Neuronal stem cell (in vitro differentiated cells): ENCODE measurements at places on chromosomes 6 and 20.

DNA sequence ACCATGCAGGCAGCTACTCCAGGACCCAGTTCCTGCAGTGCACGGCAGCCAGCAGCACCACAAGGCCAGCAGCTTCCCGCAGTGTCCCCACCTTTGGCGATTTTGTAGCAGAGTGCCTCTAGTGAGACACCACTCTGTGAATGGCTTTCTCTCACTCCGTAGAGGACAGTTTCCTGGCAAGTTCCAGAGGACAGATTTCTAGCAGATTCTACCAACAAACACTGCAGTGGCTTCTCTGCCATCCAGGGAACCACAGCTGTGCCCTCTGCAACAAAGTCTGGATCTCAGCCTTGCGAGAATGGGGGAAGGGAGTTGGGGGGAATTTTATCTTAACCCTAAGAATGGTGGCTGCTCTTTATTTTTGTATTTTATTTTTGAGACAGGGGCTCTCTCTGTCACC, 28.7 kb downstream of the SNHG17 start:
- H3K27me3 ChIP-seq, result no peaks in the 10 kb centered on the region
- peaks cover 2% of the 10 kb centered on the region for H3K36me3 ChIP-seq
- H3K27ac ChIP-seq, result no peak overlapping the region
- H3K4me3 ChIP-seq, result no peak overlapping the region
- DNase-seq, result no peak

DNA sequence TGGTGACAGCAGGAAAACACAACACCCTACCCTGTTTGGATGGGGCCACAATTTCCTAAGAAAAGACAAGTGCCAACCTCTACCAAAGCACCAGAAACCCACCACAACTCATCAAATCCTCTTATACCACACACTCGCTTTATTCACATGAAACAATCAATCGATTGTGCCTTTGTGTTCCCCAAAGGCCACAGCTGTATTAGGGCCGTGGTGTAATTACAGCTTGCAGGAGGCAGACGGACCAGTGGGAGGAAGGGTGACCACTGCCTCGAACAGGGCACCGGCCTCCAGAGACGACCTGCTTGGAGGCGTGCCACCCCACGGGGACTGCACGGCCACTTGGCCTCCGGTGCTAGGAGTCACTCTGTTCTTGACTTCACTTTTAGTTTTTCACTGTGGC, 264.1 kb downstream of the FOXC1 start:
- no peak for DNase-seq
- no peaks in the 10 kb centered on the region for H3K27me3 ChIP-seq
- no peak overlapping the region for H3K27ac ChIP-seq
- H3K4me3 ChIP-seq, result no peak overlapping the region
- H3K36me3 ChIP-seq, result no peaks in the 10 kb centered on the region
- peaks cover 18% of the 10 kb centered on the region for H3K4me1 ChIP-seq

DNA sequence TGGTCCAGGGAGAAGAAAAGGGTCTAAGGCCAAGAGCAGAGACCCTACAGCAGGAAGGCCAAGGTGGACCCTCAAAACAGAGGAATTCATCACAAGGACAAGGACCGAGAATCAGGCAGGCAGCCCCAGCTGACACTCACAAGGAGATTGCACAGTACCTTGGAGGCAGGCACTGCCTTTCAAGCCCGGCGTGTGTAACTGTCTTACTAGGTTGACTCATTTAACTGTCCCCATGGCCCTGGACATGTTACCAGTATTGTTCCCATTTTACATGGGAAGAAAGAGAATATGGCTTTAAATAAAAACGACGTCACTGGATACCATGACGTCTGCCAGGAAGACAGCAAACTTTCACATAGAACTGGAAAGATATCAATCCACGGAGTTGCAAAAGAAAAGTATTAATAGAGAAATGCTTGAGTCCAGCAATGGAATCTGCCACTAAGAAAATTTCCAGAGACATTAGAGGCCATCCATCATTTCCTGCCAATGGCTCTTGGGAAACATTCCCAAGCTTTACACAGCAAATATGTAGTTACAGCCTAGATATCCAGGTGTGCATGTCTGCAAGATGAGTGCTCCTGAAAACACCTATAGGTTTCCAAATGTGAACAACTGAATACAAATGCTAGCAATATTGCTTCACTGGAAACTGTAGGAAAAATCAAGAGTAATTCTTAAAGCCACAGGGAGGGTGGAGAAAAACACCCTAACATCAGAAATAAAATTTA, 111.5 kb upstream of the RPS6KA2 start:
- H3K4me3 ChIP-seq, result no peak overlapping the region
- DNase-seq, result no peak
- no peak overlapping the region for H3K27ac ChIP-seq

DNA sequence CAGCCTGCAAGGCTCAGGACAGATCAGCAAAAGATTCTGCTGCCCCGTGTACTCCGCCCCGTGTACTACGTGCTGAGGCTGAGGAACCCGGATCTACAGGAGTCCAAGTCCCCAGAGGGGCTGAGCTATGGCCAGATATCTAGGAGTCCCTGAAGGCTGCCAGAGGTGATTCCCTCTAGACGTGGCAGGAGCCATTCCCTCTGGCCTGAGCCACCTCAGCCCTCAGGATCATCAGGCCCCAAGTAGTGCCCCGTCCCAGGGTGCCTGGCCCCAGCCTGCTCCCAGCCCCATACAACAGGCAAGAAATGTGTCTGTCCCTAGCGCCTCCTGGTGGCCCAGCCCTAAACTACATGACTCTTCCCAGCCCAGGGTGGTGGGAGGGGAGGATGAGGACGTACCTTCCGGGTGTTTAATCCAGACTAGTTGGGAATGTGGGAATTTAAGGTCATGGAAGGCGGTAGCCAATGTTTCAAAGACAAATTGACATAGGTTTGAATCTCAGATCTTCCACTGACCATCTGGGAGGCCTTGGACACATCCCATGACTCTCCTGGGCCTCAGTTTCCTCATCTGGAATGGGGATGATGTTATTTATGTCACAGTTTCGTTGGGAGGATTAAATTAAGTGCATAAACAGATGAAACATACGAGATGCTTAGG, 49.4 kb upstream of the PTPN1 start:
- peak; percentile 80 for DNase-seq
- H3K36me3 ChIP-seq, result no peaks in the 10 kb centered on the region
- peaks cover 10% of the 10 kb centered on the region for H3K27me3 ChIP-seq

DNA sequence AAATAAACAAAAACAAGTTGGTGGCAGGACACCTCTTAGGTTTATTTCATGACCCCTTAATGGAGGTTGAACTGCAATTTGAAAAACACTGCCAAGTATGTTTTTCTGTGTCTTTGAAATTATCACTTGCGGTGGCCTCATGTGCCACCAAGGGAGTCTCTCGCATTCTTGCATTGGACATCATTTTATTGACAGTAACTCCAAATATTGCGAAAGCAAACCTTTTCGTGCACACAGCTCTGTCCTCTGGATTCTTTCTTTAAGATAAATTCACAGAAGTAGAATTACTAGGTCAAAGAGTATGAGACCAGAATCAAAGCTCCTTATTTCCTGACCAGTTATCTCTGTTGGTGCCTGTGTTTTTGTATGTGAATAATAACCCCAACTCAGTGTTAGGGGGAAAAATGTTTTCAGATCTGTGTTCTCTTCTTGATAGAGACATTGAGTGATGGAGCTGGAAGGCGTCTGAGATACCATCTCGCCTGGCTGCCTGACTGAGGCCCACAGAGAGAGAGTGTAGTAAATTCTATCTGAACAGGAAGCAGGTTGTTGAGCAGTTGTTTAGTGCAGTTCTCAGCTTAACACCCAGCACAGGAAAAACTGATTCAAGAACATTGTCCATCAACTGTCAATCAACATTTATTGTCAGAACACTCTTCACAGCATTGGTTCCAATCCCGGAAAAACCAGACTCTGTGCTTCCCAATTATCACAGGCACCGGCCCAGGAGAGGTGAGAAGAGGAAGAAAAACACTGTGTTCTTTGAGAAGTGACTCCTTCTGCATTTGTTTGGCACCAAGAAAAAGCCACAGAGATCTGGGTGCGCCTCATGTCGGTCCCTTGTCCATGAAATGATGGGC, 2.2 kb upstream of the CCDC167 start:
- H3K36me3 ChIP-seq, result no peaks in the 10 kb centered on the region
- no peak overlapping the region for H3K27ac ChIP-seq
- no peaks in the 10 kb centered on the region for H3K27me3 ChIP-seq
- H3K4me1 ChIP-seq, result peaks cover 7% of the 10 kb centered on the region
- no peak for DNase-seq

DNA sequence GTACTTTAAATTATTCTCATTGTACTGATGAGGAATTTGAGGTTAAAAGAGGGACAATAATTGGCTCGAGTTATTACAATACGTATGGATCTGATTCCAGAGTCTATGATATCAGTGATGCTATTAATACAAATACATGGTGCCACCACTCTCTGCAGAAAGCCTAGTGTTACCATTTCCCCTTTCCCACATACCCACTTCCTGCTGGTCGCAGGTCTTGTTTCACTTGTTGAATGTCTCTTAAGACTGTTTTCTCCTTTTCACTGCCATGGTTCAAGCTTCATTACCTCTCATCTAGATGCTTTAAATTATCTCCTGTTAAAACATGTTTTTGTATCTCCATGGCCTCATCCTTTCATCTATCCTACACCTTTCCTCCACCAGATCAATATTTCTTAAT, 62.0 kb downstream of the FHL5 start:
- no peaks in the 10 kb centered on the region for H3K27me3 ChIP-seq
- no peaks in the 10 kb centered on the region for H3K4me1 ChIP-seq
- no peaks in the 10 kb centered on the region for H3K36me3 ChIP-seq
- H3K4me3 ChIP-seq, result no peak overlapping the region
- no peak overlapping the region for H3K27ac ChIP-seq
- no peak for DNase-seq

DNA sequence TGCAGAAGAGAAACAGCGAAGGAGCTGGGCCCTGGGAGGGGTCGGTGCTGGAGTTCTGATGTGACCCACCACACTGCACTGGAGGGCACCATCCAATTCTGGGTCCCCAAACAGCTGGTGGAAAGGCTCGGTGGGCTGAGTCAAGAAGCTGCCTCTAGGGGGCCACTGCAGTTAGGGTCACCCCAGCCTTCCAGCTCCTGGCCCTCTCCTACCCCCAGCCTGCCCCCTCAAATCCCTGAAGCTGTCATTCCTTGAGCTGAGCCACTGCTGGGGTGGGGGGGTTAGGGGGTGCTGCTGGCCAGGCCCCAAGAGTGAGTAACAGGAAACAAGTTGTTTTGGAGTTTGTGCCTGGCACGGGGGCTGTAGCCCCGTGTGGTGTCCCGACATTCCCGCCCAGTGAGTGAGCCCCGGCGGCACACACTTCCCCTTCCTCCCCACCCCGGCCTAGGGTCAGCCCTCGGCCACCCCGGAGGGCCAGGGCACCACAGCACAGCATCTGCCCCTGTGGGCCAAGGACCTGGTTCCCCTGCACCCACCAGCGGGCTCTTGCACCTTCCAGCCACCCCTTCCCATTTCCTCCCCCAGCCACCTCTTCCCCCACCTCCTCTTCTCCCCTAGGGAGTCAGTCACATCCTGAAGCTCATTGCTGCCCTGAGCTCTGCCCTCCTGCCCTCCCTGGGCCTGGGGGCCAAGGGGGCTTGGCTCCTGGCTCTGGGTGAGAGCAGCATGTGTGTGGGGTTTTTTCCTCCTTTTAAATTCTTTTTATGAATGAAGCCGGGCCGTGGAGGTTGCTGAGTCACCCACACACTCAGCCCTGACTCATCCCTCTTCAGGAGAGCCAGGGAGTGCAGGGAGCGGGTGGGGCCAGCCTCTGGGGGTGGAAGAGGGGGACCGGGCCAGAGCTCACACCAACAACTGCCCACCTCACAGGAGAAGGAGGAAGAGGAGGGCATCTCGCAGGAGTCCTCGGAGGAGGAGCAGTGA, 4.6 kb downstream of the SMIM29 start:
- peak overlapping the region; percentile 47 for H3K27ac ChIP-seq
- no peaks in the 10 kb centered on the region for H3K27me3 ChIP-seq
- no peak for DNase-seq

GRCh38 chr6:56540232-56541029, 102.3 kb downstream of the DST start:
- no peak for DNase-seq
- peaks cover 6% of the 10 kb centered on the region for H3K4me1 ChIP-seq
- no peak overlapping the region for H3K27ac ChIP-seq
- H3K36me3 ChIP-seq, result peaks cover 20% of the 10 kb centered on the region

- DNase-seq, result no peak
- H3K4me3 ChIP-seq, result peak overlapping the region; percentile 93
- H3K27ac ChIP-seq, result no peak overlapping the region
- H3K36me3 ChIP-seq, result peaks cover 40% of the 10 kb centered on the region
Measured at GRCh38 chr20:3046677-3047462, 1.0 kb downstream of the MRPS26 start.

DNA sequence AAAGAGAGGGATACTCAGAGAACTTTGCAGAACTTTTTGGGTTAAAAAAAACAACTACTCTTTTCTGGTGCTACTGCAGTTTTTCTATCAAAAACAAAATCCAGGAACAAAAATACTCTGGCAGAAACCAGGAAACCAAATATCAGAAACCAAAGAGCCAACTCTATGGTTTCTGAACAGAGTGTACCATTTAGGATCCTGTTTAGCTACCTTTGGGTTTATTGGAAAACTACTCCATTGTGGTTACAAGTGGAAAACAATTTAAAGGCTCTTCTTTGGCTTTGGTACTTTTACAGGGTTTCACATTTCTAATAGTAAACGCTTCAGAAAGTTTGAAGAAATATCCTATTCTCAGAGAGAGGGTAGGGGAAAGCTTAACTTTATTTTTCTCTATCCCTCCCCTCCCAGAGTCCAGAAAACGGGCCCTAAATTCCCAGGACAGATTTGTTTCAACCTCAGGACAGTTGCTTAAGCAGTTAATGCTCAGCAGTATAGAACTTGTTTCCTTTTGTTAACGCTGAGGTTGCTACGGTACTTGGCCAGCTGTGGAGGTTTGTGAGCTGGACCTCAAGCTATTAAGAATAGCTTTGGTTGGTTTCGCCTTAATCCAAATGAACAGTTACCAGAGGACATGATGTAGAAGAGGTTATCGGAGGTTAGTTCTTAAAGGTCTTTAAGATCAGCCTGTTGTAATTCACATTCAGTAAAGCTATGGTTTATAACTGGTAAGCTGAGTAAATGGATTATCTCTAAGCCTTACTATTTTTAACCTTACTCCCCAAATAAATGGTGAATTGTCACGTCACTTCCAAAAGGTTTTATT, 47.9 kb downstream of the FOXO3 start:
- H3K27me3 ChIP-seq, result no peaks in the 10 kb centered on the region
- H3K27ac ChIP-seq, result no peak overlapping the region
- no peak for DNase-seq
- H3K4me3 ChIP-seq, result no peak overlapping the region
- H3K36me3 ChIP-seq, result no peaks in the 10 kb centered on the region

DNA sequence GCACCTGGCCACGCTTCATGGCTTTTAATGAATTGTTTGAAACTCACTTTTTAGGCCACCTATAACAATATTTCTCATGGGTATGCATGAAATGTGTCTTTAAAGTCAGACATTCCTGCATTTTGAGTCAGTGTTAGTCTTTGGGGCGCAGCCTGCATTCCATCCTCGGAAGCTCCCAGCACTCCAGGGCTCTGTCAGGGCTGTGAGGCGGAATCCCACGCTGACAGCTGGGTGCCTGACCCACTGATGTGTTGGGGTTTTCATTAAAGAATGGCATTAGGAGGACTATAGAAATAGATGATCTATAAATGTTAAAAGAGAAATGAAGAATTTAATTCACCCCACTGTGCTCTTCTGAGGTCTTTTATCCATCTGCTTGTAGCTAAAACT, 16.2 kb upstream of the CLDN20 start:
- H3K27me3 ChIP-seq, result no peaks in the 10 kb centered on the region
- H3K36me3 ChIP-seq, result peaks cover 94% of the 10 kb centered on the region
- H3K4me3 ChIP-seq, result no peak overlapping the region
- no peak for DNase-seq
- H3K4me1 ChIP-seq, result no peaks in the 10 kb centered on the region
